Astrocyte of the hippocampus (primary cell): ENCODE measurements at places on chromosomes 2 and 18.

- DNase-seq = peak; percentile 85
Observed at GRCh38 chr2:120108049-120108448, 95.2 kb downstream of the EPB41L5 start.

- DNase-seq = peak; percentile 49
Observed at GRCh38 chr2:227414846-227415245, 27.1 kb upstream of the SCYGR1 start.

- DNase-seq = no peak
Observed at GRCh38 chr2:126668254-126668653, 12.3 kb downstream of the GYPC start.

GRCh38 chr2:14557916-14558315, 74.6 kb upstream of the LRATD1 start:
- DNase-seq = no peak

DNA sequence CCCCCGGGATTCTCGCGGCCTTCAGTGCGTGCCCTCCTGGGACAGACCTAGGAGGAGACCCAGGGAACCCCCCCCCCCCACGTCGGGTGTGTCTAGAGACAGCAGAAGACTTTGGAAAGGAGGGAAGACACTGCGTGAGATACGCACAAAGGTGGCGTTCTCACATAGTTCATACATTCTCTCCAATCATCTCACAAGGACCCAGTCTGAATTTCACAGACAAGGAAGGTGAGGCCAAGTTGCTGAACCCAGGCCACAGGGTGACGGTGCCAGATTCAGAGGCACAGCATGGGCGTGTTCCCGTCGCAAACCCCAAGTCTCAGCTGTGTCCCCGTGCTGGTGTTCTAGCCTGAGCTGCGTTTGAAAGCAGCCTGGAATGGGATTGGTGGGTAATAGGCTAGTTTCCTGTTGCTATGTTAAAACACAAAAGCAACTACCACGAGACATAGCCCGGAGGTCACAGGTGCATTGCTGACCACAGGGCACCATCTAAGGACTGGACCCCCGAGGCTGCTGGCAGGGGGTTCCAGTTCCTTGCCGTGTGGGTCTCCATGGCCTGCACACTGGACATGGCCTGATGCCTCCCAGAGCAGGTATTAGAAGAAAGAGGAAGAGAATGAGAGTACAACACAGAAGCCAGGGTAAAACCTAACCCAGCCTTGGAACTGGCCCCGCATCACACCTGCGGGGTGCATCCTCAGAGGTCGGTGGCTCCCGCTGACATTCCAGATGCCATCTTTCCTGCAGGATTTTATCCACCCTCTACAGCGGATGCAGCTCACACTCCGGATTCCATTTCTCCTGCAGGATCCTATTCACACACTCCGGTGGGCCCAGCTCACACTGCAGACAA, 1.1 kb upstream of the PXDN start:
- DNase-seq = no peak

DNA sequence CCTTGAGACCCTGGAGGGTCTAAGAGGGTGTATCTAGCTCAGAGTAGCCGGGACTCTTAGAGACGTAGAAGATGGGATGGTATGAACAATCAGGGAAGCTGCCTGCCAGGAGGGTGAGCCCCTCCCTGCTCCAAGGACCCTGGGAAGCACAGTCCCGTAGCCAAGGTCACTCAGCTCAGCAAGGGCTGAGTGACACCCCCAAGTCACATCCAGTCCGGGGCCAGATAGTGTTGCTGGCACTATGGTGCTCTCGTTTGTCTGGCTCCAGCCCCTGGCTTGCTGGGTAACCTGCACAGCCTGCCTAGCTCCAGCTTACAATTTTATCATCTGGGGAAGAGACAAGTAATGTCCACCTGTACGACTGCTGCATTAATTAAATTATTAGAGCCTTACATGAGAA, 22.3 kb downstream of the REEP1 start:
- DNase-seq = no peak

GRCh38 chr2:136331226-136331625, 213.3 kb upstream of the CXCR4 start:
- no peak for DNase-seq

DNA sequence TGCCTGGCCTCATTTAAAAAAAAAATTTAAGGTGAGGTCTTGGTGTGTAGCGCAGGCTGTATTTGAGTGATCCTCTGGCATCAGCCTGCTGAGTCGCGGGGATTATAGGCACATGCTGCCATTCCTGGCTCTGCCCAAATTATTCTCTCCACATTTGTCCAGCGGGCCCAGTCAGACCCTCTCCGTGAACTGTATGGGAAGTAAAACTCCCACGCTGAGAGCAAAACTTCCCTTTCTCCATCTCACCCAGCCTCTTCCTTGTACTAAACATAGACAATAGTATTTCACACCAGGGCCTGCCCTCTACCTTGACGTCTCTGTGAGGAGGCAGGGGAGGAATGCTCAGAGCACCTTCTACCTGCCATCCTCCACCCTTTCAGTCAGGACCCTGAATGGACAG, 37.0 kb downstream of the EIF4E2 start:
- no peak for DNase-seq

DNA sequence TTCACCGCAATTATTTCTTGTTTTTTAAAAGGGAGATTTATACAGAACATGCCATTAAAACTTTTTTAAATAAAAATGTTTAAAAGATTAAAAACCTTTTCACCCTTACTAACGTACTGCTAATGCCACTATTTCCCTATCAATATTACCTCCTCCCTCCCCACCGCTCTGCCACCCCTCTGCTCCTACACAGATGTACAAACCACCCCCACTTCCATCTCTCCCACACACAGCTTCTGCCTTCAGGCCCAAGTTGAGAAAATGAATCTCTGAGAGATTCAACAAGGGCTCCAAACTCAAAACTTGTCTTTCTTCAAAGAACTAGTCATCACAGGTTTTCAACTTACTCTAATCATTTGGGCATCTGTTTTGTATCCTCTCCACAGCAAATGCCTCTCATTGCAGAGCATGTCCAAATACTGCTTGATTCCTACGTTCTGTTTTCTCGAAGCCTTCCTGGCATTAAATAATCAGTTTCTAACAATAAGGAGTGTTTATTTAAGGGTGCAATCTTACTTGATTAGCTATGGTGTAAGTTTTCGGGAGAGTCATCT, 32.1 kb downstream of the FARSB start:
- no peak for DNase-seq

GRCh38 chr18:8980918-8981317, 121.6 kb upstream of the NDUFV2 start:
- DNase-seq = peak; percentile 31

GRCh38 chr2:86338778-86339295, 1.4 kb upstream of the REEP1 start:
- no peak for DNase-seq

DNA sequence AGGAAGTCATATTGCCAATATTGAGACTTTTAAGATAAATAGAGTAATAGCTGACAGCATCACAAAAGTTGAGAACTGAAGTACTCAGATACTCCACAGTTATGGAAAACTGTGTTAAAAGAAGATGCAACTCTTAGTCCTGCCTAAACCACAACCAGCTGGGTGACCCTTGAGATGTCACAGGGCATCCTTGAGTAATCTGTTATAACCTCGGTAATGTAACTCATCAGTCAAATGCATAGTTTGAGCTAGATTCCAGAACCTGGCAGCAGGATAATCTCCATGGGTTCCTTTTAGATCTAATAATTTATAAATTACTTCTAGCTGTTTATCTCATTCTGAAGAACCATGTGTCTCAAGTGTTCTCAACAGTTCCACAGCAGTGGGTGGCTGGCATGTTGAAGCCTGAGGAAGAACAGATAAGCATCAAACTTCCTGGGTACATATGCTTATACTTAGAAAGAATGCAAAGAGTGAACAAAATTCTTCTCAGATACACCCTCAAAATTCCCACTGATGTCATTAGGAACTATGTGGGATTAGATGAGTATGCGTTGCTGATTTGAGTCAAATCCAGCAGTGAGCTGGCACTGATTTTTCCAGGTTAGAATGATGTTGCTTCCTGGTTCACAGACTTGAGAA, 304.1 kb upstream of the ERBB4 start:
- peak; percentile 47 for DNase-seq

DNA sequence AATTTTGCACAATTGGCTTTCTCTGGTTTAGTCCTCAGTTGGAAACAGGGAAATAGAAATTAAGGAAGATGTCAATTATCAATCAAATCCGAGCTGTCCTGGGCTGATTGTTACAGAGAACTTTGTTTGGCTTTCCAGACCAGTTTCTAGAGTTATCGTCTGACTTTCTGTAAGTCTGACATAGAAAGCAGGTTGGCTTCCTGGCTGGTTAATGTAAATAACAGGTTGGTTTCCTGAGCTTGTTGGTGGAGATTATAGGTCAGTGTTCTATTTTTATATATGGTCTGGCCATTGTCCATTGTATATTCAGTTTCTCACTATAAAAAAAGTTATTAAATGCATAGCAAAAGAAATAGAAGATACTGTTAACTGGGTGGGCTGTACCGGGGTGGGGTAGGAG, 204.8 kb downstream of the MBD2 start:
- DNase-seq = no peak

GRCh38 chr2:236639461-236640235, 70.0 kb downstream of the ACKR3 start:
- no peak for DNase-seq

DNA sequence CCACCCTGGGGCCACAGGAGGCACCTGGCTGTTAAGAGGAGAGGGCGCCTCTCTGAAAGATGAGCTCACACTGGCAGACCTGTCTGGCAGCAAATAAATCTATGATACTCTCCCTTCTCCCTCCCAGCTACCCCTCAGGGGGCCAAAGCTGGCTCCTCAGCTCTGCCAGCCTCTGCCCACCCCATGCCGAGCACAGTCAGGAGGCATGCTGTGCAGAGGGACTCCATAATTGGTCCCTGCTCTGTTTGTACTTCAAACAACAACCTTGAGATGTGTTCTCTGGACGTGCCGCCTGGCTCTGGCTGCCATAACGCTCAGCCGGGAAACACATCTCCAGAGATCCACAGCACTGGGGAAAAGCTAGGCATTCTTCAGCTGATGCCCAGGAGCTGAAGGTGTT, 126.7 kb downstream of the GALNT14 start:
- DNase-seq = no peak

GRCh38 chr2:62964050-62964449, 86.6 kb upstream of the OTX1 start:
- peak; percentile 59 for DNase-seq

DNA sequence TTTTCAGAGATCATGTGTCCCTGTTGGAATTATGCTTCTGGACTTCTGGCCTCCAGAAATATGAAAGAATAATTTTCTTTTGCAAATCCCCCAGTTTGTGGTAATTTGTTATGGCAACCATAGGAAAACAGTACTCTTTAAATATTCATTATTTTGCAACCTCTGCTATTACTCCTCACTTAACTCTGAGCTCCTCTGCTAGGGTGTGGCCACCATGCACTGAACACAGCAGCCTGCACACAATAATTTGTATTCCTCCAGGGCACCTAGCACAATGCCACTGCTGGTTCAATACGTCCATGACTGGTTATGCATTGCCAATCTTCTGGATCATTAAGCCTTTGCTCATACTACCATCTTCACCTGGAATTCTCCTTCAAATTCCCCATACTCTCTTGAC, 232.0 kb downstream of the CNTNAP5 start:
- DNase-seq = no peak

DNA sequence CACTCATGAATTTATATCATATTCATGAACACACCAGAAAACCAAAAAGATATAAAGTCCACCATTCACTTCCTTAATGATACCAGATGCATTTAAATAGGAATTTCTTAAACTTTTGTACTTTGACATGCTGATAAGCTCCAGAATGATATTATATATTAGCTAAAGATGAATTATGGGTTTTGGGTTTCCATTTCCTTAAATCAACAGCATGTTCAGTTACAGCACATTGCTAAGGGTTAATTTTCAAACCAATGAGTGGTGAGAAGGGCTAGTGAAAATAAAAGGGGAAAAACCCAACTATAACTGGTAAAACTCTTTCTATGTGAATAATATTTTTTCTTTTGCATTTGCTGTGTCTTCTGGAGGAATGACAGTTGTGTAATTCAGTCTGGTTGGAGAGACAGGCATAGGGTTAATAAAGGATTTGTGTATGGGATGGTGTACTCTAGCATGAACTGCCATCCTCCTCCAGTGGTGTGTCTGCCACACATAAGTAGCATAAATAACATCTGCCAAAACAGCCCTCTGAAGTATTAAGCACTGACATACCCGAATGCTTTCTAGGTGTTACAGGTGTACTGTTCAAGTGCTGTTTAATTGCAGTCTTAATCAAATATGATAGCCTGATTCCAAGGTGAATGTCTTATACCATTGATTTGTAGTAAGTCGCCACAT, 19.3 kb upstream of the CPS1 start:
- DNase-seq = no peak

- no peak for DNase-seq
Observed at GRCh38 chr2:73104933-73105332, 7.8 kb downstream of the RAB11FIP5 start.

- peak; percentile 86 for DNase-seq
Observed at GRCh38 chr18:8424917-8425725, 184.1 kb upstream of the RAB12 start.

DNA sequence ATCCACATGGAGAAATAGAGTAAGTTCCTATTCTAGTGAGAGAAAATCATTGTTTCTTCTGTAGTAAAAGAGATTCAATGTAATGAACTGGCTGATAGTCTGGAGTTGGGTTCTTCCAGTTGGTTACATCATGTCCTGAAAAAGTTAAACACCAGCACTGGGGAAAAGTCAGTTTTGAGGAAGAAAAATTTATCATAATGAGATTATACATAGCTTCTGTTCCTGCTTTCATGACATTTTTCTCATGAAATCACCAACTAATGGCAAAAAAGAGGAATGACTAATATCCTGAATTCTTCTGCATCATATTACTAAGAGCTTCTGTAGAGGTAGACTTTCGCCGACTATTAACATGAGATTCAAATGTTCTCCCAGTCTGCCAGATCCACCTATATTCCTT, 69.2 kb upstream of the SLC9A2 start:
- no peak for DNase-seq

DNA sequence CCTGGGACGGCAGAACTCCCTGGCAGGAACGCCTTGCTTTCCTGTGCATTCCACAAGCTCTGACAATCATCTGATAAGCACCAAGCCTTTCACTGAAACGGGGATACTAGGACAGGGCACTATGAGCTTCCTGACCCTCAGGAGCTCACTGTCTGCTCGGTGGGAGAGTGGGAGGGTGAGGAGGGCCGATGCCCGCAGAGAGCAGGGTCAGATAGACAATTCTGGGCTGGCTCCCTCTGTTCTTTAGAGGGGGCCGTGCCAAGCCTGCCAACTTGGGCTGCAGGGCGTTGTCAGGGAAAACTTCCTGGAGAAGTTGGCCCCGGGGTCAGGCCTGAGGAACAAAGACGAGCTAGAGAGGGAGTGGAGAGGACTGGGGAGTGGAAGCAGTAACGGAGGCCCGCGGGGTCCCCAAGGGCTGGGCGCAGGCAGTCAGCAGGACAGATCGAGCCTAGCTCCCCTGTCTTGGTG, 82.0 kb downstream of the CTAGE1 start:
- no peak for DNase-seq

GRCh38 chr2:41869542-41870264, 178.1 kb upstream of the PKDCC start:
- peak; percentile 83 for DNase-seq
